M059J (cell line): ENCODE measurements at places on chromosomes 13 and 19. TPM values are rescaled to one million over a fixed set of nuclear protein-coding genes. Genes with fewer than 3 reads are reported as not detected.

DNA sequence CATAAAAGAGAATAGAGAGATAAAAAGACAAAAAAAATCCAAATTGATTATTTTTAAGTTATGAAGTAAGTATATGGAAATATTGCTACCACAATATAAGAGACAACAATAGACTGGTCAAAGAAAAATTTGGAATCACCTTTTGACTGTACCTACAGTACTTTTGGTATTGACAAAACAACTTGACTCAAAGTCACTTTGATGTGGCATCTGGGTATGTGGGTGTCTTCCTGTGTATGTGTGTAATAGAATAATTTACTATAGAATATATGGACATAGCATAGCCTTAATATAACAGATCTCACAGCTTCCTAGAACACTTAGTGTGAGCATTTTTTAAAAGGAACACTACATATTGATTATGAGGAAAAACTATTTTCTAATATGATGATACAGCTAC is 1016.2 kb upstream of the PCDH20 start:
- DNase-seq: no peak

DNA sequence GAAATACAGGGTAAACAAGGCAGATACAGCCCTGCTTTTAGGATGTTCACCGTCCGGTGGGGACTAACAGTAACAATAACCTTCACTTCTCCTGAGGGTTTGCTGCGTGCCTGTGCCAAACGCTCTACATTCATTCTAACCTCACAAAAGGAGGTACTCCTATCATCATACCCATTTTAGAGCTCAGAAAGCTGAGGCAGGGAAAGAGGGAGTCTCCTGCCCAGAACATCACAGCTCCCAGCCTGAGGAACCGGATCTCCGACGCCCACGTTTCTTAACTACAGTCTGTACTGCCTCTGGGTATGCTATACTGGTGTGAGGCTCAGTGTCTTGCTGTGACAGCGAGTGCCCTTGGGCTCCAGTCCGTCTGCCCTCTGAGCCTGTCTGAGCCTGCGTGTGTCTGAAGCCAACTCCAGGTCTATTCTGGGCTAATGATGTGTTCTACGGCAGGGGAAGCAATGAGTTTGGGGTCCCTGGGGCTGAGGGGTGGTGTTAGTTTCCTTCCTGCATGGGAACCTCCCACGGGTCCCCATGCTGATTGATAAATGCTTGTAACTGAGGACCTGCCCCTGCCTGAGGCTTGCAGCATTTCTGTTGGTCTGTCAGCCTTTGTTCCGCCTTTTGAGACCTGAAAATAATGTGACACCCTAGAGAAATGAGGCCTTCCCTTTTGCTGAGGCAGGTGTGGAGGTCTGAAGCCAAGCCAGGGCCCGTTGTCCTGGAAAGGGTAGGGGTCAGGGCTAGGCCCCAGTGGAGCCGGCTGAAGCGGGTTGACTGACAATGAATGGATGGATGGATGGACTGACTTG is 4.9 kb downstream of the LIPE start:
- DNase-seq: no peak

DNA sequence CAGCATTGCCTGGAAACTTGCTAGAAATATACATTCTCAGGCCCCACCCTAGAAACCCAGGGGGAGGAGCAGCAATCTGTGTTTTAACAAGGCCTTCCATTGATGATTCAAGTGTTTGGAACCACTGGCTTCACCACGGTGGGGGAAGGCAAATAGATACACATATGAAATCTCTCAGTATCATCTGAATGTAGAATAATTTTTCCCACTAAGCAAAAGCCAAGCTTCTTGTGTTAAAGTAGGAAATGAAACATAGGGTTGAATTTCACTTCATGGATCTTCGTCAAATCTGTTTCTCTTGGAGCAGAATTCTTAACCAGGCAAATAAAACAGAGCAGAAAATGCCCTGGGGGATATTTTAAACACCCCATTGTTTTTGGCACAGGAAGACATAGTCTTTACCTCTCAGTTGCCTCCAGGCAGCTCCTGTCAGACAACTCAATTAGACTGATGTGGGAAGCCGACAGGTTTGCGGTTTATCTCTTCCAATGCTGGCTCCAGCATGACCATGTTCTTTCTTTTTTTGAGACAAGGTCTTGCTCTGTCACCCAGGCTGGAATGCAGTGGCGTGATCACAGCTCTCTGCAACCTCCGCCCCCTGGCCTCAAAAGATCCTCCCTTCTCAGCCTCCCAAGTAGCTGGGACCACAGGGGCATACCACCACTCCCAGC is 213.0 kb downstream of the FOXO1 start:
- DNase-seq: peak; percentile 97

DNA sequence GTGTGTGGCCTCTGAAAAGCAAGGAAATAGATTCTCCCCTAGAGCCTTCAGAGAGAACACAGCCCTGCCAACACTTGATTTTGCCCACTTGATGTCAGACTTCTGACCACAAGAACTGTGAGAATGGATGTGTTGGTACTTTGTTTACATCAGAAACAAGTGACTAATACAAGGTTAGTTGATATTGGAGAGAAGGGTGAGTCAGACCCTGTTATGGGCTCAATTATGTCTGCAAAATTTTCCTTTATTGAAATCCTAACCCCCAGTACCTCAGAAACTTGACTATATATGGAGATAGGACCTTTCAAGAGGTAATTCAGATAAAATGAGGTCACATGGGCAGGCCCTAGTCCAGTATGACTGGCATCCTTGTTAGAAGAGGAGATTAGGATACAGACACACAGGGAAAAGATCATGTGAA is 226.7 kb downstream of the RFC3 start:
- DNase-seq: peak; percentile 99

The MIR17HG gene
- total RNA-seq: 0.44 and 0.62 TPM in 2 replicates

The SHISA7 gene
- not detected in 2 replicates for total RNA-seq

DNA sequence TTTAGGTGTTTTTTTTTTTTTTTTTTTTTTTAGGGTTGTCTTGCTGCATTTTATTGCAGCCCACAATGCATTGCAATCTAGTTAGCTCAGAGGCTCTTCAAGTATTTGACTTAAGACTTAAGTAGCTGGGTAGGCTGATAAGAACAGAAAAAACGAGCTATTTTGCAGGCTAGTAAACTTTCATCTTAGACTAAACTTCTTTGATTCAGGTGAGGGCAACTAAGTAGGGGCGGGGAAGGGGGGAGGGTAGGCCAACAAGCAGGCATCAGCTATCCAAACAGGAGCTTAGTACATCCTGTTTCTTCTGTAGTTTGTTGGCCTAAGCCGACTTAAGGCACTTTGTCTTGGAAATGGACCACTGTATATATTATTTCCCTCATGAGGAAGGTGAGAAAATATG is 4.9 kb upstream of the TDRD3 start:
- no peak for DNase-seq

DNA sequence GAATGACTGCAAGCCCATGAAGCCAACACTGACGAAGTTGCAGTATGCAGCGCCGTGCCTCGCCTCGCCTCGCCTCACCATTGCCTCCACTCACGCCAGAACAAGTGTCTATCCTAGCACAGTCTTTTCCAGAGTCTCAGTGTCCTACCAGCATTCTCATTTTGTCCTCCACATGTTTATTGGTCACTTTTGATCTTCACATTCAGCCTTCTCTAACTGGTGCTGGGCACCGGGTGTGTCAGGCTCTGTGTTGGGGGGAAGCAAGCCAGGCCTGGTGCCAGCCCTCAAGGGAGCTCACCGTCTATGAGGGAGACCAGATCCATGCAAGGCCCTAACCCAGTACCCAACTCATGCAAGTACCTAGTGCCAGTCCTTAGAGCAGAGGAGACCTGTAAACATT is 69.7 kb upstream of the GPR183 start:
- DNase-seq: no peak

DNA sequence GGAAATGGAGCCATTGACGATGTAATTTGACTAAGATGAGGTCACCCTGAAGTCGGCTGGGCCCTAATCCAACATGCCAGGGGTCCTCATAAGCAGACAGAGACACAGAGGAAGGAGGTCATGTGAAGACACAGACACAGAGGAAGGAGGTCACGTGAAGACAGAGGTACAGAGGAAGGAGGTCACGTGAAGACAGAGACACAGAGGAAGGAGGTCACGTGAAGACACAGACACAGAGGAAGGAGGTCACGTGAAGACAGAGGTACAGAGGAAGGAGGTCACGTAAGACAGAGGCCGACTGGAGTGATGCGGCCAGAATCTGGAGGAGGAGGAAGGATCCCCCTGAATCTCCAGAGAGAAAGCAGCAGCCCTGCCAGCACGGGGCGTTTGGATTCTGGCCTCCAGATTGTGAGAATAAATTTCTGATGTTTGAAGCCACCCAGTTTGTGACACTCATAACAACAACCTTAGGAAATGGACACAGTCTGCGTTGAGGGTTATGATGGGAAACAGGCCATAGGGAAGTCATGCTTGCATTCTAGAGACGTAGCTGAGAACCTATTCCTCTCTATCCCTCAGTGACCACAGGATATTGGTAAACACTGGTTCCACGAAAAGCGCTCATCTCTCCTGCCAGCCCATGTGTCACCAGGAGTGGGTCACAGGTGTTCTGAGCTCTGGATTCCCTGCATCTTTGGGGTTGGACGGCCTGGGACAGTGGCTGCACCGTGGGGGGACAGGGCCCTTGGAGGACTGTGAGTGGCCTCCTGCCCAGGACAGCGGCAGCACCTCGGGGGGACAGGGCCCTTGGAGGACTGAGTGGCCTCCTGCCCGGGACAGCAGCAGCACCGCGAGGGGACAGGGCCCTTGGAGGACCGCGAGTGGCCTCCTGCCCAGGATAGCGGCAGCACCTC is 108.5 kb downstream of the SOX1 start:
- DNase-seq: no peak

DNA sequence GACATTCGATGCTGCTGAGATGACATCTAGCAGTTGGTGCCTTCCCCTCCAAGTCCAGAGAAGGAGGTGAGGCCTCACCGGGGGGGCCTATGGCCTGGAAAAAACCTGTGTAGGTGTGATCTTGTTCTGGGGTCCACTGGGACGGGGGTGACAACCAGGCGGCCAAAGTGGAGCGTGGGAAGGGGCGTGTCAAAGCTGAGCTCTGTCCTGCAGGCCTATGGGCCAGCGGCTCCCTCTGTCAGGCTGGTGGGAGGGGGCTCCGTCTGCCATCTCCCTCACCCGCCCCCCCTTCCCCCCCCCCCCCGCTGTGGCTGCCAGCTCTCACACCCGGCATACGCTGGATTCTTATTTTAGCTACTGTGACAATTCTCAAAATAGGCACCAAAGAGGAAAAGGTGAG is 56.7 kb upstream of the UQCRFS1 start:
- no peak for DNase-seq

- no peak for DNase-seq
Measured at GRCh38 chr13:30289533-30289932, 17.8 kb downstream of the KATNAL1 start.
